T-cell (primary cell): ENCODE measurements at places on chromosomes 7 and 10.
A peak's percentile ranks its signal among the peaks of the same experiment; 100 is the strongest.

GRCh38 chr10:46329690-46330016 is 42.9 kb downstream of the ANTXRL start:
- DNase-seq: no peak

- no peak for DNase-seq
Measured at GRCh38 chr7:4386190-4386589, 295.9 kb upstream of the FOXK1 start.

DNA sequence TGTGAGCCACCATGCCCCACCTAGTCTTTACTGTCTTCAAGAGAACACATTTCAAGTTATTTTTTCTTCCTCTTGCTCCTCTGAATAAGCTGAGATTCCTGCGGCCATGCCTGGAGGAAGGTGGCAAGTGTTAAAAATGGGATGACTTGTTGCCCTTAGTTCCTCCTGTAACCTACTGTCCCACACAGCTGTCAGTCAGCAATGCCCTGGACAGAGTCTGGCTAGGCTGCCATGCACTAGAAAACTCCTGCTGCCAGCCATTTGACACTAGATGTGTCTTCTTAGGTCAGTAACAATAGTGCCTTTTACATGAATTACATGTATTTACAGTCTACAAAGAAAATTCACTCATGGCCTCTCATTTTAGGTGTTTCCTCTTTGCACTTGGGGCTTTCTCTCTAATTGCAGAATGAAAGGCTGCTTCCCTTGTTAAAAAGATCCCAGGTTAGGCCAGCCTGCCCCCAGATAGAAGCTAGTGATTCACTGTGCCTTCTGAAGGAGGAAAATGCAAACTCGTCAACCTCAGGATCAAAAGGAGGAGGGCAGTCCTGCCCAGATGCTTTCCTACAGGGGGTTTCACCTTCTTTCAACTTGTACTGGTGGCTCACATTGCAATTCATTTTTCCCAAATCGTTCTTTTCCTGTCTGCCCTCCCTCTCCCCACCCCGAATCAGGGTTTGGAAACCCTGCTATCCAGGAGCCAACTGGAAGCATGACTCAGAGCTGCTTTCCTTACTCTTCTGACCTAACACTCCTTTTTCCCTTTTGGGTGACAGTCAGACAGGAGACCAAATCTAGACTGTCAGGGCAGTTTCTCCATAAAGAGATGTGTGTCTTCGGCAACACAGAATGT is 136.6 kb downstream of the SPAG6 start:
- DNase-seq: no peak

GRCh38 chr10:48233559-48234005 is 40.9 kb downstream of the FRMPD2 start:
- DNase-seq: no peak

- DNase-seq: no peak
Measured at GRCh38 chr7:148572067-148572522, 18.5 kb upstream of the C7orf33 start.

DNA sequence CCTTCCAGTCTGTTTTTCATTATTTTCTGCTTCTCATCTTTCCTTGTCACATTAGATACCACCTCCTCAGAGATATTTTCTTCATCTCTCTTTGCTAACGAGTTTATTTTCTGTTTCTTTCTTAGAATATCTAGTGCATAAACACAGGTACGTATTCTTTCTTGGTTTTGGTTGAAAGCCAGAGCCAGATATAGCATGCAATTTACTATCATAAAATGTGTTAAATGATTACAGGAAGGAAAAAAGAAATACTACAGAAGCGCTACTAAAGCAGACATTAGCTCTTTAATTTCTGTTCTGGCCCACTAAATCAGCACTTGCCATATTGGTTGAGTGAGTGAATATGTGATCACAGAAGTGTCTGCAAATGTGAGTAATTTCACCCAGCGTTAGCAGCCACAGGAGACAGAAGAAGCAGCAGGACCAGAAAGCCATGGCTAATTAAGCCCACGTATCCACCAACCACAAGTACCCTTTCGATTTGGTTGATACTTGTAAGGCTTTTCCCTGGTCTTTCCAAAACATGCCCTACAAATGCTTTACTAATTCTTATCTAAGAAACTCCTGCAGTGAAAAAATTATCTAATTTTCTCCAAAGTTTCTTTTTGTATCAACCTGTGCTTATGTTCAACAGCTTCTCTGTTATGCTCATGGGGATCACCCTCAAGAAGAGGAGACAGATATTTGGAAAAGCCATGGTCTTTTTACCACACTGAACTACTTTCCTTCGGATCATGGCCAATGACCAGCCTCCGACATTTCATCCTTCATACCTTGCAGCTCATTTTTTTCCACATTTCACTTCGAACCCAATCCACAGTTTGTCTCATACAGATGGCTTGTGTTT is 23.1 kb upstream of the MACC1 start:
- DNase-seq: no peak

DNA sequence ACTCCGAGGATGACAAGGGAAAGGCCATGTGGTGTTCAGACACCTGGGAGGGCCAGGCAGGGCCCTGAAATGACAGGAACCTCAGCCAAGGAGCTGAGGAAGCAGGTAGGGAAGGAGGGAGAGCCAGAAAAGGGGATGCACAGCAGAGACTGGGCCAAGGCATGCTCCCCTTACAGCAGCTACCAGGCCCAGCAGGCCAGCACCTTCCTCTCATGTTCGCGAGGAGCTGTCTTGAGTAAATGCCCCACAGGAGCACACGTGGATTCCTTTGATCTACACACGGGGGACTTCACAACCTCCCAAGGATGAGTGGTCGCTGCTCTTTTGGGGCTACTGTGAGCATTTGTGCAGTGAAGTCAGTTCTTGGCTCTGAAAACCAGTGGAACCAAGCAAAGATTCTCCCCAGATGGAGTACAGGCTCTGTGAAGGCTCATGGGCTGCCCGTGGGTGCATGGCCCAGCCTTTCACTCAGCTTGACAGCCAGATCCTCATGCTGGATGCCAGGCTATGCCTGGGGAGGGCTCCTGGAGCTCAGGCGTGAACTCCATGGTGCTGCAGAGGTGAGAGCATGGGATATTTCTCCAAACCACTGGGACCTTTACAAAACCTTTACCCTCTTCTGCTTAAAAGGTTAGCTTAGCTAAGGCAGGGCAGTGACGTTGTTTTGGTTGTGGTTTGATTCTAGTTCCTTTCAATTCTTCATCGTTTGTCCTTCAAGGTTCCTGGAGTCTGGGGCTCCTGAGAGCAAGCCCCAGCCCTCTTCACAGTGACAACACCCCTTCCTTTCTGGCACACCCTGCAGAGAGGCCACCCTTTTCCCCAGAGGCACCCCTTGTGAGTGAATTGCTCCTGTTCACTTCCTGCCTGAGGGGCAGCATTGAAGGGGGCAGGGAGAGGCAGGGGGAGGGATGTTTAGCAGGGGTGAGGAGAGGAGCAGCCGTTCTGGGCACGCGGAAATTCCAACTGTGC is 74.2 kb upstream of the ZPBP start:
- peak; percentile 42 for DNase-seq

DNA sequence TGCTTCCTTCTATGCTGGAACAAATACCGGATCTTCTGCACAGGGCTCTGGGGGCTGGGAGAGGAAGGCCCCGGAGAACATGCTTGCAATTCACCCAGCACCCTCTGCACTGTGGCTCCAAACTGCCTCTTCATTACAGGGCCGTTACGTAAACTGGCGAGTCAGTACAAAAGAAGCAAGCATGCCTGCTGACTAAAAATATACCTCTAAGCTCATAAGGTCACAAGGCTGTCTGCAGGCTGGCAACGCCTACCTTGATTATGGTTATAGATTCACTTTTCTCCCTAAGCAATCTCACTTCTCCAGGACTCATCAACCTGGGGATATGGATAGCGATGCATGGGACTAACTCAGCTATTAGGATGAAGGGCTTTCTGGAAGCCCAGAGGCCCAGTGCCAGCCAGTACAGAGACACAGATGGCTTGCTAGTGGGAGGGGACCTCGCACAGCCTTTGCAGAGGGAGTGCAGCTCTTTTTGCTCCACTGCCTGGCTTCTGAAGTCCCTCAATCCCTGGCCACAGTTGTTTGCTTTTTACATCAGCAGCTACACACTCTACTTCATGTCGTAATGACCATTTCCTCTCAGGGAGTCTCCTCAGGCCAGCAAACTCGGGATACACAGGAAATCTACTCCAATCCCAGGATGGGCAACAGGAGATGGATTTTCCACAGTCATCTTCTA is 96.1 kb downstream of the SH3PXD2A start:
- no peak for DNase-seq

- no peak for DNase-seq
Measured at GRCh38 chr10:57846307-57847065, 421.2 kb downstream of the IPMK start.

GRCh38 chr10:97570789-97571471 is 1.6 kb upstream of the ANKRD2 start:
- no peak for DNase-seq

DNA sequence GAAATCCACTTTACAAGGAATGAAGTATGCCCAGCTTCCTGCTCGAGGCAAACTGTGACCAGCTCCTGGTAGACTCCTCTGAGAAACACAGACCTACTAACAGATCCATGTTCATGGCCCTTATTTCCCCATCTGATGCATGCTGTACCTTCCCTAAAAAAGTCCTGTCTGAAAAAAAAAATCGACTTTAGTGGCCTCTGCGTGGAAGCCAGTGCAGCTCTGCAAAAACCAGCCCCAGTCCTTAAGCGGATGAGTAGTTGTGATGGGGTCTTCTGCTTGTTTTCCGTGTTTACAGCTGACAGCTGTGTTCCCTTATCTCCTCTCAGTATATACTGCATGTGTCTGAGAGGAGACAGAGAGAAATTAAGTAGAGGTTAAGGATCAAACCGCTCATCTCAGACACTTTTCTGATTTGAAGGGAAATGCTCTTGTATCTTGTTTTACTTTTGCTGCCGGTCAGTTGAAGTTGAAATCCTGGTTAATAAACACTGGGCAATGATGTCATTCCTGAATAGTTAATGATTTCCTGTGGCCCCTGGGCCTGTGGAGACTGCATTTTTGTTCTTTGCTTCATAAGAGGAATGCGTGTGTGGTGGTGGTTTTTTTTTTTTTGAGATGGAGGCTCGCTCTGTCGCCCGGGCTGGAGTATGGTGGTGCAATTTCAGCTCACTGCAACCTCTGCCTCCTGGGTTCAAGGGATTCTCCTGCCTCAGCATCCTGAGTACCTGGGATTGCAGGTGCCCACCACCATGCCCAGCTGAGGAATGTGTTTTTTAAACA is 67.6 kb downstream of the DOCK1 start:
- DNase-seq: no peak
